Activated CD4-positive, alpha-beta T cell treated with anti-CD3 and anti-CD28 coated beads, Interleukin-2, amount 10 ng/mL, durations not matched to agents 24 days and 14 days (primary cell): ENCODE measurements at places on chromosomes 11 and 22. TPM values are rescaled to one million over a fixed set of nuclear protein-coding genes. Genes with fewer than 3 reads are reported as not detected.

The KCNA4 gene
- not detected in 2 replicates for total RNA-seq

The BARX2 gene
- 4.1 and 4.7 TPM in 2 replicates for total RNA-seq

The TEX12 gene
- total RNA-seq = not detected in 2 replicates

The ESAM gene
- total RNA-seq = 0.24 TPM in 1 of 2 replicates, not detected in the other

The KCNQ1 gene
- total RNA-seq = 6.4 TPM in 2 replicates

The TPBGL gene
- 0.19 and 0.61 TPM in 2 replicates for total RNA-seq

The ST13 gene
- total RNA-seq = 210 and 215 TPM in 2 replicates

The STK33 gene
- total RNA-seq = 0.57 and 0.63 TPM in 2 replicates

The C11orf87 gene
- total RNA-seq = not detected in 2 replicates

- no peak for DNase-seq
- no peak overlapping the region for H3K4me3 ChIP-seq
- no peak overlapping the region for H3K27ac ChIP-seq
- H3K27me3 ChIP-seq = no peaks in the 10 kb centered on the region
- no peaks in the 10 kb centered on the region for H3K36me3 ChIP-seq
- H3K4me1 ChIP-seq = peaks cover 19% of the 10 kb centered on the region
These were observed 203.0 kb upstream of the SESN3 start for GRCh38 chr11:95434009-95434408.

DNA sequence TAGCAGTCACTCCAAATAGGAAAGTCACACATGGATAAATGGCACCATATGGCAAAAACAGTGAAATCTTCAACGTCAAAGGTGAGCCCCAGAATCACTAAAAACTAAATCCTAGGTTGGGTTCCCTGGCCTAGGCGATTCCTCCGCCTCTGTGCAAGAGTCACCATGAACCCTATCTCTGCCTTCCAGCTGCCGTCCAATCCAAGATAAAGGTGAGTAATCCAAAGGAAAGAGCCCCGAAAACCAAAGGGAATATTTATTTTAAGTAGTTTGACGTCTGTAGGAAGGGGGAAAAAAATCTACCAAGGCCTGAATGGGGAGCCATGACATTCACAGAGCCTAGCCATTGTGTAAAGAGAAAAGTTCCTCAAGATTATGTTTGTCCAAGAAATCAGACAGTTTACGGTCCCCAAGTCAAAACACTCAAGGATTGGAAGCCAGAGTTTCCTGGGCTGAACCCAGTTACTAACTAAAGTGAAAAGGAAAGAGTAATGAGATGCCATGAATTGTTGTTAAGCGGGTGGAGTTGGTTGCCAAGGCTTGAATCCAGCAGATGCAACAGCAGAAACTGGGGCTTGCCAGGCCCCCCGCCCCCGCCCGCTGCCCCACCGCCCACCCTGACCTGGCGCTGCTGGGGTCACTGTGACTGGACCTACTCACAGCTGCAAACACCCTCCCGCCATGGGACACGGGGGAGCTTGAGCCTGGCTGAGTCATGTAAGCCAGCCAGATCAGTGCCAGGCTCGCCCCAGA, 39.7 kb upstream of the ETS1 start:
- no peaks in the 10 kb centered on the region for H3K36me3 ChIP-seq
- H3K4me1 ChIP-seq = peaks cover 81% of the 10 kb centered on the region
- no peak for DNase-seq
- peak overlapping the region; percentile 69 for H3K4me3 ChIP-seq
- no peaks in the 10 kb centered on the region for H3K27me3 ChIP-seq

GRCh38 chr11:123211149-123211852, 16.3 kb upstream of the CLMP start:
- H3K27ac ChIP-seq = no peak overlapping the region
- H3K4me3 ChIP-seq = no peak overlapping the region
- DNase-seq = no peak
- H3K27me3 ChIP-seq = peaks cover 62% of the 10 kb centered on the region
- no peaks in the 10 kb centered on the region for H3K36me3 ChIP-seq
- no peaks in the 10 kb centered on the region for H3K4me1 ChIP-seq

- no peak for DNase-seq
- H3K36me3 ChIP-seq = no peaks in the 10 kb centered on the region
- H3K27me3 ChIP-seq = peaks cover 73% of the 10 kb centered on the region
- no peak overlapping the region for H3K27ac ChIP-seq
These were observed 2.9 kb downstream of the TEAD1 start for GRCh38 chr11:12677131-12677530.

- H3K27ac ChIP-seq = no peak overlapping the region
- no peak overlapping the region for H3K4me3 ChIP-seq
- peaks cover 4% of the 10 kb centered on the region for H3K4me1 ChIP-seq
- no peaks in the 10 kb centered on the region for H3K36me3 ChIP-seq
- no peak for DNase-seq
These were observed 59.6 kb downstream of the MTNR1B start for GRCh38 chr11:93028960-93029522.

- DNase-seq = no peak
- peaks cover 46% of the 10 kb centered on the region for H3K27me3 ChIP-seq
- H3K36me3 ChIP-seq = no peaks in the 10 kb centered on the region
- peak overlapping the region; percentile 69 for H3K4me3 ChIP-seq
- H3K27ac ChIP-seq = no peak overlapping the region
These were observed 33.1 kb downstream of the EIF3F start for GRCh38 chr11:8020244-8020597.

GRCh38 chr11:106477776-106478175, 400.3 kb downstream of the AASDHPPT start:
- H3K4me3 ChIP-seq = no peak overlapping the region
- H3K27ac ChIP-seq = no peak overlapping the region
- no peak for DNase-seq
- H3K4me1 ChIP-seq = no peaks in the 10 kb centered on the region

GRCh38 chr11:82883853-82884252, 16.4 kb downstream of the PRCP start:
- no peaks in the 10 kb centered on the region for H3K4me1 ChIP-seq
- no peaks in the 10 kb centered on the region for H3K27me3 ChIP-seq
- peaks cover 6% of the 10 kb centered on the region for H3K36me3 ChIP-seq
- no peak for DNase-seq

DNA sequence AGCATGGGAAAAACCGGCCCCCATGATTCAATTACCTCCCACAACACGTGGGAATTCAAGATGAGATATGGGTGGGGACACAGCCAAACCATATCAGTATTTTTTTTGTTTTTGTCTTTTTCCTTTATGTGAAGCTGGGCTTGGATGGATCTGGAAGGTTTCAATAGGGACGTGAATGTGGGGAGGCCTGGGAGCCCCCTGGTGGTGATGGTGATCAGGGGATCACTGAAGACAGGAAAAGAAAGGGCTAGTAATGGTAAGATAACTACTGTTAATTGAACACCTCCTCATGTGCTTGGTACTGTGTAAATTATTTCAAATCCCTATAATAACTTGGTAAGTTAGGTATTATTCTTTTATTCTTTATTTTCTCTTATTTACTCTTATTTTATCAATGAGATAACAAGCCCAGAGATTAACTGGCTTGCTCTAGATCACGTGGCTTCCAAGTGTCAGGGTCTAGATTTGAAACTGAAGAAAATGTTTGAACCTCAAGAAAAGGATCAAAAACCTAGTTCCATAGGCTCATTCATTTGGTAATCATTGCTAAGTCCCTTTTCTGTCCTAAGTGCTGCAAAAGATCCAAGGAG, 364.2 kb downstream of the TENM4 start:
- no peaks in the 10 kb centered on the region for H3K27me3 ChIP-seq
- H3K27ac ChIP-seq = no peak overlapping the region
- no peaks in the 10 kb centered on the region for H3K36me3 ChIP-seq

DNA sequence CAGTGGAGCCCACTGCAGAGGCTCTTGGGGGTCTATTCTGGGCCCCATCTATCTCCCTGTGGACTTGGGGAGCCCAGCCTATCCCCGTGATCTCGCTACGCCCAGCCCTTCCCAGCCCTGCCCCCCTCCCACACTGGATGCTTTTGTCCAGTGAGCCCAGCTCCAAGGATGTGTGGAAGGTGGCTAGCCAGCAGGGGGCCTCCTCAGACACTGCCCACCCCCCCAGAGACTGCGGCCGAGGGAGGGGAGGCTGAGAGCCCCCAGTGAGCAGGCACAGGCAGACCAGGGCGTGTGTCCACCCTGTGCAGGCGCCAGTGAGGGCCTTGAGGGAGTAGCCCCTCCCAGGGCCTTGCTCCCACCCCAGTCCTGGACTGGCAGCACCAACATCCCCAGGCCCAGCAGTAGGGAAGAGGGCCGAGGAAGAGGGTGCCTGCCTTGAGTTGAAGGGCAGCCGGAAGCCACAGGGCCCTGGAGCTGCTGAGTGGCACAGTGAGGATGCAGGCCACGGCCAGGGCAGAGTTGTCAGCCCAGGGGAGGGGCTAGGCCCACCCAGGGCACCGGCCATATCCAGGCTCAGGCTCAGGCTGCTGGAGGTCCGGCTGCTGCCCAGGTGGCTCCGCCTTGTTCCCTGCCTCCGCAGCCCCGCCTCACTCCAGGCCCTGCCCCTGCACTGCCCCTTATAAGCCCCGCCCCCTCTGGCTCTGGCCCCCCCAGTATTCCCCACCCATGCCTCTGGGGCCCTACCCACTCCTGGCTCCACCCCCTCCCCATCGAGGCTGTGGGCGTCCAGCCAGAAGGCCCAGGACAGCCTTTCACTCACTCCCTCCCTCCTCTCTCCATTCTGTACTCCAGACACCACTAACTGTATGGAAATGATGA, 28.0 kb downstream of the MOB2 start:
- no peaks in the 10 kb centered on the region for H3K27me3 ChIP-seq
- no peaks in the 10 kb centered on the region for H3K4me1 ChIP-seq
- H3K4me3 ChIP-seq = no peak overlapping the region
- DNase-seq = no peak
- no peak overlapping the region for H3K27ac ChIP-seq
- no peaks in the 10 kb centered on the region for H3K36me3 ChIP-seq

GRCh38 chr22:47202819-47203553, 440.5 kb downstream of the TBC1D22A start:
- no peaks in the 10 kb centered on the region for H3K4me1 ChIP-seq
- no peak overlapping the region for H3K4me3 ChIP-seq
- no peak overlapping the region for H3K27ac ChIP-seq

DNA sequence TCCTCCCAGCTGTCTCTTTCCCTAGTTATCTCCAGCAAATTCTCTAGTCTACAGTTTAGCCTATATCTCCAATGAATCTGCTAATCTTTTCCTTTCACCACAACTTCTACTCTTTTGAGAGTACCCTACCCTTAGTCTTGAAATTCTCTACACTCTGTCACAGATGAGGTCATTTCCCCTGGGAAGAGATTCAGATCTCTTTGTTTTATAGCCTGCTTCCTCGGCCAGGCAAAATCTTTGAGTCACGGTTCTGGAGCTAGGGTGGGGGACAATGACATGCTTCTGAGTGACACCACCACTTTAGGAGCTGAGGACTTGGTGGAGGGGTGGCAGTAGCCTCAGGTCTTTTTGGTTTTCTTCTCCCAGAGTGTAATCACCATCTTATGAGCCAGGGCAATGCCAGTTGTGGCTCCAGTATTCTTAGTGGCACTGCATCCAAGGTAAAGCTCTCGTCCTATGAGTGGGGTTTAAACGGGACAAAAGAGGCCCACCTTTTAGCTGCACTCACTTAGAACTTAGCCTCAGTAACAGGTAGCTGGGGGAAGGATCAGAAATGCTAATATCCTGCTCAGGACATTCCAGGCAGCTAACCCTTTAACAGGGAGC, 98.5 kb upstream of the RRM1 start:
- no peak overlapping the region for H3K4me3 ChIP-seq
- H3K27ac ChIP-seq = peak overlapping the region; percentile 25
- H3K27me3 ChIP-seq = no peaks in the 10 kb centered on the region

GRCh38 chr22:18021431-18021830, 2.9 kb downstream of the MICAL3 start:
- H3K4me1 ChIP-seq = peaks cover 13% of the 10 kb centered on the region
- H3K27me3 ChIP-seq = peaks cover 44% of the 10 kb centered on the region
- DNase-seq = no peak
- H3K27ac ChIP-seq = no peak overlapping the region
- no peak overlapping the region for H3K4me3 ChIP-seq

DNA sequence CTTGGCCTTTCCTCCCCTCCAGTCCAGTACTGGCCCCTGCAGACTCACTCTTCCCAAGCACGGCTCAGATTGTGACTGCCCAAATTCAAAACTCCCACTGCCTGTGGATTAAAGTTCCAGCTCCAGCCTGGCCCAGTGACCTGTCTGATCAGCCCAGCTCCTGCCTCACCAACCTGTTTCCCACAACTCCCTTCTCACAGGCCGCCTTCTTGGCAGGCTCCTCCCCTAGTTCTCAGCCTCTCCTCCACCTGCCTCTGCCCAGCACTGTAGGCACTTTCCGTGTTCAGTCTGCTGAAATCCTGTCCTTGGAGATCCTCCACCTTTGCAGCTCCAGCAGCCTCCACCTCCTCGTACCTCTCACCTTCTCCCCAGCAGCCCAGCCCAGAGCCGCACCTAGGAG, 68.6 kb downstream of the MICAL2 start:
- DNase-seq = peak; percentile 68
- peaks cover 62% of the 10 kb centered on the region for H3K4me1 ChIP-seq
- peak overlapping the region; percentile 72 for H3K4me3 ChIP-seq
- H3K27ac ChIP-seq = peak overlapping the region; percentile 89
- H3K36me3 ChIP-seq = peaks cover 46% of the 10 kb centered on the region

GRCh38 chr22:44459041-44459440, 39.0 kb downstream of the RTL6 start:
- no peak overlapping the region for H3K27ac ChIP-seq
- peaks cover 43% of the 10 kb centered on the region for H3K4me1 ChIP-seq
- DNase-seq = no peak

DNA sequence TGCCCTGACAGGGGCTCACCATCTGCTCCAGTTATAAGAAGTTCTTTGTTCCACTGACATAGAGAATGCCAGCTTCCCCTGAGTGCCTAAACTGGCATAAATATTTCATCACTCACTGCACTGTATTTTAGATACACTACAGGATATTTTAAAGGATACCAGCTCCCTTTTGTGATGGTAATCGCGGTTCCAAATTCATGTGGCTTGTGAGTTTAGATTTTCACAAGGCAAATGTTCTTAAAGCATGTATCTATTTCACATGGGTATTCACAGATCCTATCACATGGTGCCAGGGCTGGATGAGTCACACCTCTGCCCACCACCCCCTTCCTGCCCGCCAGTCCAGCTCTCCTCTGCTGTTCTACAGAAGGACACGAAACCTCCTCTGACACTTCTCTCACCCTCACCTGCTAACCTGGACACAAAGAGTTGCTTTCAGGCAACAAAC, 105.5 kb downstream of the KCNC1 start:
- no peak overlapping the region for H3K4me3 ChIP-seq
- H3K4me1 ChIP-seq = no peaks in the 10 kb centered on the region
- no peak overlapping the region for H3K27ac ChIP-seq
- H3K36me3 ChIP-seq = no peaks in the 10 kb centered on the region

DNA sequence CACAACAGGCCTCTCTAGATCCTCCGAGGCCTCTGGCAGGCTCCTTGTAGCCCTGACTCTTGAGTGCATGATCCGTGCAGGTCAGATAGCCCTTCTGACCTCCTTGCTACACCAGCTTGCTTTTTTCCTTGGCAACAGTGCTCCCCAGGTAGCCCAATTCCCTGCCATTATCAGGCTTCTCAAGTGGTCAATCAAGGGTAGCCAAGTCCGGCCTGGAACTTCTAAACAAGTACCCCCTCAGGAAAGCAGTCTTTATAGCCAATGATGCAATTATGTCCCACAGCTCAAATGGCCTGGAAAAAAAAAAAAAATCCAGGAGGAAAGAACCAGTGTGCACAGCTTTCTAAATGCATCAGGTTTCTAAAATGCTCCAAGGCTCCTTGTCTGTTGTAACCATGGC, 59.8 kb downstream of the TENM4 start:
- H3K4me1 ChIP-seq = no peaks in the 10 kb centered on the region
- no peaks in the 10 kb centered on the region for H3K27me3 ChIP-seq
- no peak overlapping the region for H3K27ac ChIP-seq
- no peak for DNase-seq
- no peak overlapping the region for H3K4me3 ChIP-seq
